ENCODE measurements at places on chromosomes 1 and 21.

GRCh38 chr1:193937308-193937707 is 750.9 kb upstream of the B3GALT2 start:
- no peak for DNase-seq

DNA sequence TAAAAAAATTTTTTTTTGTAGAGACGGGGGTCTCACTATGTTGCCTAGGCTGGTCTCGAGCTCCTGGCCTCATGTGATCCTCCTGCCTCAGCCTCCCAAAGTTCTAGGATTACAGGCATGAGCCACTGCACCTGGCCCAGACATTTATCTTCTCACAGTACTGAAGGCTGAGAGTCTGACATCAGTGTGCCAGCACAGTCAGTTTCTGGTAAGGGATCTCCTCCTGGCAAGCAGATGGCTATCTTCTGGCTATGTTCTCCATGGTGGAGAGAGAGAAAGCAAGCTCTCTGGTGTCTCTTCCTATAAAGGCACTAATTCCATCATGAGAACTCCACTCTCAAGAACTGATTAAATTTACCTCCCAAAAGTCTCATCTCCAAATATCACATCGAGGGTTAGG is 57.8 kb upstream of the C1orf185 start:
- no peak for DNase-seq

- no peak for DNase-seq
Measured at GRCh38 chr1:38488162-38488898, 371.2 kb downstream of the RRAGC start.

DNA sequence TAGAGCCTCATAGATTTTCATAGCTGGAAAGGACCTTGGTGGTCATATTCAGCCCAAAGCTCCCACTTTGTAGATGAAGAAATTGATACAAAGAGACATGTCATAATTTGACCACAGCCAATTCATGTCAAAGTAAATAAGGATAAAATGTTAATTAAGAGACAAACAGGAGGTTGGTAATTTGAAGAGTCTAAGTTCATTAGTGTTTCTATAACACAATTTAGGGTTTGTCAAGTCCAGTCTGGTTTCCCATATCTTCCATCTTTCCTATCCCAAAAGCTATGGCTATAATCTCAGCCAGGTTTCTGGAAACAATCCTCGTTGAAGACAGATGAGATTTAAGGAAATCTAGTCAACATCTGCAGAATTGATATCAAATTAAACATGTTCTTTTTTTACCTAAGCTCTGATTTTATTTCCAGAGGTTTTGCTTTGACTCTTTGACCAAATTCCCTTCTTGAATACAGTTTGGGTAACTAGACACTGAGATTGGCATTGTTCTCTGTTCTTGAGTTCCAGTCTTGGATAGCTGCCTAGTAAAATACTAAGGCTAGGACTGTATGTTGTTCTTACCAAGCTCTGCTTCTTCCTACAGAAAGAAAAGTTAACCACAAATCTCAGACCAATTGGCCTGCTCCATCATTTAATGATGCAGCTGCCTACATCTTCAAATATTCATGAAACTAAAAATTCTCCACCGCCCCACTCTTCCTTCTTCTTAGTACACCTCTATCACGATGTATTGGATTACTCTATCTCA is 62.0 kb downstream of the SLC44A5 start:
- DNase-seq = no peak

DNA sequence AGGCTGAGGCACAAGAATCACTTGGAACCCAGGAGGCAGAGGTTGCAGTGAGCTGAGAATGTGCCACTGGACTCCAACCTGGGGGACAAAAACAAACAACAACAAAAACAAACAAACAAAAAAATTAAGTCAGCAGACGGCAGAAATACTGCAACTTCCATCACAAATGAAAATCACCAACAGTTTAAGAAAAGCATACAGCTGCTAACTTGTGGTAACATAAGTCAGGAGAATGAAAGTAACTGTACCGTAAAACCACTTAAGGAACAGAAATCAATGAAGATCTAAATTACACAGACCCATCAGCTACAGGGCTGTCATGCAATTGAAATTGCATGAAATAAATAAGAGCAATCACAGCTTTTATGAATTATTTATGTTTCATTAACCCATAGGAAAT is 25.0 kb downstream of the MCOLN2 start:
- no peak for DNase-seq

DNA sequence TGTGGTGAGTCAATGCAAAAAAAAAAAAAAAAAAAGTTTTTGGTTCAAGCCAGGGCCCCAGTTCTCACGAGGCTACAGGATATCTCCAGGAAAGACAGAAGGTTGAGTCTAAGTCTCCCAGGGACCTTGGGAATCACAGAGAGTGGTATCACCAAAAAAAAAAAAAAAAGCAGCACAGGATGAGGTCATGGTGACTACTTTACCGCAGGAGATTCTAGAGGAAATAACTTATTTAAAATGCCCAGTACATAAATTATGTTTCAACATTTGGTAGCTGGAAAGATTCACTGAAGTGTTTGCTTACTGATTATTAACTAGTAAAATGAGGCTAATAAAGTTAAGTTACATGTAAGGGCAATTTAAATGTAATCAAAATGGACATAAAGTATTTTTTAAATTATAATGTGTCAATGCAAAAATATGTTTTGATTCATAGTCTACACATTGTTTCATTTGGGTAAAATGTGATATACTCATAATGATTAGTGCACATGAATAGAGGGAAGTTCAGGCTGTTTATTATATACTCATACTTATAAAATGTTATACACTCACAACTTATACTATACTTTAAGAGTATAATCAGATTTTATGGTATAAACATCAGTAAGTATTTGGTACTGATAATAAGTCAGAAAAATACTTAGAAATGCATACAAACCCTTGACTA is 84.1 kb downstream of the PLPPR5 start:
- DNase-seq = no peak

GRCh38 chr1:25110036-25110435 is 122.3 kb downstream of the SYF2 start:
- no peak for DNase-seq

DNA sequence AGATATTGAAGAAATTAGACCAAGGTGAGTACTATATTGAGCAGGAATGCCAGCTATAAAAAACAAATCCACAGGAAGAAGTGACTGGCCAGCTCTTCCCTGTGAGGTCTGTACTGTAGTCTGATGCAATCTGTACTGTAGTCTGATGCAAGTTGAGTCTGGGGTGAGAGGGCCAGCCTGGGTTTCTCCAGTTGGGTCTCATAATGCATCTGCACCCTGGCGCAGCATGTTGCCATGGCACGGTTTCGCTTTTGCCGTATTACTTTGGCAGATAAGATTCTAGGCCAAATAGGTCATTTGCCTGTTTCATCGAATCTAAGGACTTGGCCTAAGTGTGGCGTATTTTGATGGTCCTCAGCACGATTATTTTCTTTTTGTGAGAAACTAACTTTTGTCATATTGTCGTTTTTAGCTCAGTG is 24.4 kb upstream of the PGD start:
- no peak for DNase-seq

DNA sequence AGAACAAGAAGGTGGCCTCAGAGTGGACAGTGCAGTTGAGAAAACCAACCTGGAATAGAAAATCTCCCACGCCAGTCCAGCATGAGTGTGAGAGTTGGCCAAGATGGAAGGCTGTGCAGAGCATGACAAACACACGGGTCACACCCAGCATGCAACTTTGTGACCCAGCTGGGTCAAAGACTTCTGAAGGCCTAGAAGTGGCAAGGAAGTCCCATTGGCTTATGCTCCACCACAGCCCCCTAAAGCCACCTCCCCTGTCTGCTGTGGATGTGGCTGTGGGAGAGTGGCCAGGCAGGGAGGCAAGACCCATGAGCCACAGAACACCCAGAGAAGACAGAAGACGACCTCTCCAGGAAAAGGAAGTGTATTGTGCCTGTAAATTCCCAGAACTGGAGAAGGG is 13.6 kb downstream of the BATF3 start:
- DNase-seq = no peak

DNA sequence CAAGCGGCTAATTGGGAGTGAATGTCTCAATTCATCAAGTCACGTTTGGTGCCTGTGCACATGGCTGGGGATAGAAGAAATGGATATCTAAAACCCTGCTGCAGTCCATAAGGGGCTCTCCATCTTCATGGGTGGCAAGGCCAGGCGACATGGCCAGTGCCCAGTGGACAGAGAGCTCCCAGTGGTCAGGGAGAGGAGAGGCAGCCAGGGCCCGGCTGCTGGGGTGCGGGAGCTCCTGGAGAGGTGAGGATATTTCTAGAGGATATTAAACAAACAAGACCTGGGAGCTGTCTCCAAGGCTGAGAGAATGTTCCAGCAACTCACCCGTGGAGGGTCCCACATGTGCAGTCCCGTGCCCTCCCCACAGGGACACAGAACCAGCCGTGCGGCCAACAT is 368.8 kb upstream of the C1orf174 start:
- no peak for DNase-seq

GRCh38 chr1:100747771-100748170 is 28.2 kb downstream of the VCAM1 start:
- no peak for DNase-seq

GRCh38 chr1:174391716-174392115 is 56.0 kb upstream of the GPR52 start:
- no peak for DNase-seq

GRCh38 chr1:206774093-206774492 is 1.8 kb upstream of the IL10 start:
- no peak for DNase-seq

- no peak for DNase-seq
Measured at GRCh38 chr1:246092136-246092535, 414.9 kb downstream of the SMYD3 start.

- DNase-seq = no peak
Measured at GRCh38 chr1:74523873-74524480, 11.6 kb upstream of the LRRC53 start.

- no peak for DNase-seq
Measured at GRCh38 chr1:2234762-2235113, 6.6 kb downstream of the SKI start.

DNA sequence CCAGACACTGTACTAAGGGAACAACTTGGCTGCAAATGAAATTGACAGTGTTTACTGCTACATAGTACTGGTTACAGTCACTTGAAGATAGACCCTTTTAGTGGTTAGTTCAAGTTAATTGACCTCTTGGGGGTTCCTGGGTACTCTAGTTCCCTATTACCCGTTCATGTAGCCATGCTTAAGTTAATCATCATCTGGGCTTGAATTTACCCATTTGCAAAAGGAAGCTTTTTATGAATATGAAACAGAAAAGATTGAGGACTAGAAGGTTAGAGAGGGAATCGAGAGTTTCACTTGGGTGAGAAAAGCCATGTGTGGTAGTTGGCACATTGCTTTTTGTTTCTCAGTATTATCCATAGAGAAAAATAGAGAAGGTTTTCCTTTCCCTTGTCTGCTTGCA is 2.7 kb downstream of the MIA3 start:
- DNase-seq = no peak

Measured in stimulated activated CD4-positive, alpha-beta T cell treated with anti-CD3 and anti-CD28 coated beads, Interleukin-2, amount 100 ng/mL, for 48 hours (primary cell).